Omental fat pad (tissue), 4 donors: ENCODE measurements at places on chromosomes 3 and 15. TPM values are rescaled to one million over a fixed set of nuclear protein-coding genes. Genes with fewer than 3 reads are reported as not detected.

GRCh38 chr3:120424976-120425570, 25.7 kb downstream of the FSTL1 start:
- no peak for DNase-seq

The PPP1R14D gene
- total RNA-seq: not detected

DNA sequence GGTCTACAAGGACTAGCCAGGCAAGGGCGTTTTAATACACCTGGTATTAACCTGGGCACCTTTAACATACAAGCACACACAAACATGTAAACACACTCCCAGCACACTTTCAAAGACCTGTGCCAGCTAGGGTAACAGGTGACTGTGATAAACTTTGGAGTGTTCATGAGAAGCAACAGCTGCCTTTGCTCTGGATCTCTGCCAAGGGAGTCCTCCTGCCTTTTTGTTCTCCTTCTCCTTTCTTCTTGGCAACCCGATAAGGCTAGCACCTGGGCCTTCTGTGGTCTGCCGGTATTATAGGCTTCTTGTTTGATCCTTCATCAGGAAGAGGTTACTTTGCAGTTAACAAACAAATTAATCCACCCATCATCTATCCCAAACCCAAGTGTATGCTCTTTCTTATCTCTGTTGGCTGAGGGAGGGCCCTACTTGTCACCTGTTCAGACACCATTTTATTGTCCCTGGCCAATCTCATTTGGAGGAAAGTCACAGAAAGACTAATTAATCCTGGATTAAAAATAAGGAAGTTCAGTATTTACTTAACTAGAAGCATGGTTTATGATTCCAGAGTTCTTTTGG, at the start of gene RETNLB:
RETNLB (minus strand) TSS at position 7 of the 579 bp plus-strand sequence. CDS start 225 bp downstream, outside the sequence.
- no peak for DNase-seq

DNA sequence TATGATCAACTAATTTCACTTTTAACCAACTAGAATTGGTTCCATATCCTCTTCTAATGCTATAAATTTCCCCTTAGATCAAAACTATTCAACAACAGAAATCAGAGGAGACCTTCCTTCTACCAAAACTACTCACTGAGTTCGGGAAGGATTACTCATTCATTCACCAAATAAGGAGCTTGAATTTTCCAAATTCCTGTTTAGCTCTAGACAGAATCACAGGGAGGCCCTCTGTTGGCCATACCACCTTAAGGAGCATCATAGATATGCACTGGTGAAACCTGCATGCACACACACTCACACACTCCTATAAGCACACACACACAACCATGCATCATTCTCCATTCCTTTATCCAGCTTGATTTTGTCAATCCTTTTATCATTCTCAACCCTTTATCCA, 49.0 kb downstream of the SUCLG2 start:
- DNase-seq: no peak

The ACKR4 gene
- total RNA-seq: not detected

DNA sequence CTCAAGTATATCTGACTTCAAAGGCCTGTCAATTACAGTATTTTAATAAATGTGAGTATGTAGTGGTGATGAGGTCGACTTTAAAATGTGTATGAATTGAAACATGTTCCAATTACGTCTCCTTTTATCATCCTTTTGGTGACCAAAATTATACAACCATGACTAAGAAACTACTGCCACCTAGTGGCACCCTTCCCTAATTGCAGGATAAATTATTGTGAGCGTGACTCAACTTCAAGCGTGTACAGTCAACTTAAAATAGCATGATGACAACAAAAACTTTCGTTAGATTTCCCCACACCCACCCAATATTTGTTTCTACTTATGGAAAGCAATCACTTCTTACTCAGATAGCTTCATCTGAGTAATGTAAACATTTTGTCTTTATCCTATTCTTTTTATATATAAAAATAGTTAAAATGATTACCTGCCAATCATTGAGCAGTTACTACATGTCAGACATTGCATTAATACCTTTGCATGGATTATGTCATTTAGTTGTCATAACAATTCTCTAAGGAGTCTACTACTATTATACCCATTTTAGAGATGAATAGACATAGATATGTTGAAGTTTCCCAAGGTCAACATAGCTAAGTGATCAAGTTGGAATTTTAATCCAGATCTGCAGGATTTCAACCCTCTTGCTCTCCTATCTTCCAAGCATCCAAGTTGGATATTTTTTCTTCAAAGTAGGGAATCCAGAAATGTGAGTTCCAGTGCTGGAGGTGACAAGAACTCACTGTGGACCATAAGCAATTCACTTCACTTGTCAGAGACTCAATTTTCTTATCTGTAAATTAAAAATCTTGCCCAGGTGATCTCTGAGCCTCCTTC, 106.0 kb downstream of the MEX3B start:
- DNase-seq: no peak

DNA sequence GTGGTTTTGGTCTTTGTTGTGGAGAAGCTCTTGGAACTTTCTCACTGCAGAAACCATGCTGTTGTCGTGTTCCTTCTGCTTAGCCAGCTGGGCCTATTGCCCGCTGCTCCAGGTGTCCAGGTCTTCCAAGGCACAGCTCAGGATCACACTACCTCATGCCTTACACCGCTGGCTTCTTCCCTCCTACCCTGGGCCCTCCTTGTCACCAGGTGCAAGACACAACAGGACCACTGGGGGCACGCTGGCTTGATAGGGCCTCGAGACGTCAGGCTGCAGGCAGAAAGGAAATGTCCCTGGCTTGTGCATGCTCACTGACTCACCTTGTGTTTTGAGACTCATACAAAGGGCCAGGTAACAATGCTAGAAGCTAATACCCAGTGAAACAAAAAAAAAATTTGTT, 32.3 kb downstream of the PAQR9 start:
- DNase-seq: no peak

GRCh38 chr3:67640023-67640660, 14.3 kb downstream of the SUCLG2 start:
- no peak for DNase-seq
